T follicular helper cell (primary cell): ENCODE measurements at places on chromosomes 16 and 17.

- DNase-seq, result no peak
Measured at GRCh38 chr16:12054396-12054795, 77.9 kb downstream of the SNX29 start.

- DNase-seq, result no peak
Measured at GRCh38 chr17:63039899-63040602, 74.0 kb downstream of the TANC2 start.

GRCh38 chr17:65529040-65529633 is 32.3 kb downstream of the AXIN2 start:
- DNase-seq, result no peak

DNA sequence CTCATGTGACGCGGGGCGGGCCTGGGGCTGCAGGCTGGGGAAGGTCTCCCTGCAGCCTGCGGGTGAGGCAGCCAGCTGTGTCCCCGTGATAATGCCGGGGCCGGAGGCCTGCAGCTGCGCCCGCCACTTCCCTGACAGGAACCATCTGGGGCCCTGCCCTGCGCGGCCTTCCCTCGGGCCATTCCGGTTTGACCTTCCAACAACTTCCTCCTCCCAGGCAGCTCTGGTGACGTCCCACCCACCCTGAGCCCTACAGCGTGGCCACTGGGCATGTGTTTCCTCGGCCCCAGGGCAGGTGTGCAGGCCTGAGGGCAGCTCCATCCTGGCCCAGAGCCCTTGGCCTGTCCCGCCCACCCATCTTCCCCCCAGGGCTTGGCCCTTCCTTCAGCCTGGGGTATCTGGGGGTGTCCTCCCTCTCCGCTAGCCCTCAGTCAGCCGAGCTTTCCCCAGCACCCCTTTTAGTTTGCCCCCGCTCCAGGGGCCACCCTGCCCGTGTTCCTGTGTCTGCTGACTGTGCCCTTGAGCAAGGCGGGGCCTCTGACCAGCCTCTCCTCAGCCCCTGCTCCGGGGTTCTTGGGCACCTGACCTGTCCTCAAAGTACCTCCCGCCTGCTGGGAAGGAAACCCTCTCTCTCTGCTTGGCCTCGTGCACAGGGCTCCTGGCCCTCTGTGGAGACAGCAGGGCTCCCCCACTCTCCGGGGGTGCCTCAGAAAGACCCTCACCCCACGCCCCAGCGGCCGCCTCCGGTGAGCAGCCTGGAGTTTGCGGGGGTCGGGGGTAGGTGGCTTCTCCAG is at the start of gene CBFA2T3:
TSS of gene CBFA2T3 (minus strand) at position 190 of the 794 bp plus-strand sequence. CDS start 400 bp downstream, outside the sequence.
- no peak for DNase-seq
